ENCODE measurements at places on chromosomes 7 and 10.
A peak's percentile ranks its signal among the peaks of the same experiment; 100 is the strongest.

DNA sequence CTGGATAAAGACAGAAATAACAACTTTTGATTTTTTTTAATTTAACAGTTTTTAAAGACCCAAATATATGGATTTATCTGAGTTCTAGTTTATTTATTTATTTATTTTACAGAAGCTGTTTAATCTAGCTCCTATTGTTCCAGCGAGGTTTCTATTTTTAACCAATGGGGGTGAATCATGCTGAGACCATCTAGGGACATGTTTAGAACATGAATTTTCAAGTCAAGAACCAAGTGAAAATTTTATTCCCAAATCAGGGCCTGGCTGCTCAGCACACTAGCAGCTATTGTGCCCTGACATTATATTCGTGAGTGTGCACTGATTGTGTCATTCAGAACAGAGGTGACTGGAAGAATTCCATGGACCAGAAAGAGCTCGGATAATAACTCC is 24.6 kb upstream of the MPP7 start:
- peak; percentile 65 for DNase-seq

- DNase-seq = no peak
Observed at GRCh38 chr10:124300224-124300623, 118.5 kb downstream of the OAT start.

DNA sequence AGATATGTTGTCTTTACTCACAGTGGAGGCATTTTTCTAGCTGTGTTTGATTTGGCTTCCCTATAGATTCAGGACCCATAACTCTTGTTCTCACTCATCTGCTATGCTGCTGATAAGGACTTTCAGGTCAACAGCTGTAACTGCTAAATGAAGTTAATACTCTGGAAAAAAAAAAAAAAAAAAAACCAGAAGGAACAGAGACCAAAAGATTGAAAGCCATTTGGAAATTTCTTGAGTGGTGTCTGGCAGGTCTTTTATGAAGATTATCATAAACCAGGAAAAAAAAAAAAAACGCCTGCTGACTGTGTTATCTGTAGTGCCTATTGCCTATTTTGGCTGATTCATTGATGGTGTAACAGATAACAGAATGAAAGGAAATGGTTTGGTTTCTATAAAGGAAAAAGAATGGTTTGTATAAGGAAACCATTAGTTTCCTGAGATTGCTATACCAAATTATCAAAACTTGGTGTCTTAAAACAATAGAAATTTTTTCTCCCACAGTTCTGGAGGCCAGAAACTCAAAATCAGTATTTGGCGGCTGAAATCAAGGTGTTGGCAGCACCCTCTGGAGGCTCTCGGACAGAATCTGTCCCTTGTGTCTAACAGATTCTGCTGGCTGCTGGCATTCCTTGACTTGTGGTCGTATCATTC is 60.5 kb upstream of the BET1 start:
- peak; percentile 54 for DNase-seq

DNA sequence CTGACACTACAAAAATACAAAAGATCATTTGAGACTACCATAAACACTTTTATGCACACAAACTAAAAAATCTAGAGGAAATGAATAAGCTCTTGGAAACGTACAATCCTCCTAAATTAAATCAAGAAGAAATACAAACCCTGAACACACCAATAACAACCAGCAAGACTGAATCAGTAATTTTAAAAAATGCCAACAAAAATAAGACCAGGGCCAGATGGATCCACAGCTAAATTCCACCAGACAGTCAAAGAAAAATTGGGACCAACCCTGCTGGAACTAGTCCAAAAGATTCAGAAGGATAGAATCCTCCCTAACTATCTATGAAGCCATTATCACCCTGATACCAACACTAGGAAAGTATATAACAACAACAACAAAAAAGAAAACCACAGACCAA is 277.4 kb downstream of the AGMO start:
- DNase-seq = no peak

- DNase-seq = peak; percentile 46
Observed at GRCh38 chr10:89210794-89211425, 3.8 kb upstream of the CH25H start.

DNA sequence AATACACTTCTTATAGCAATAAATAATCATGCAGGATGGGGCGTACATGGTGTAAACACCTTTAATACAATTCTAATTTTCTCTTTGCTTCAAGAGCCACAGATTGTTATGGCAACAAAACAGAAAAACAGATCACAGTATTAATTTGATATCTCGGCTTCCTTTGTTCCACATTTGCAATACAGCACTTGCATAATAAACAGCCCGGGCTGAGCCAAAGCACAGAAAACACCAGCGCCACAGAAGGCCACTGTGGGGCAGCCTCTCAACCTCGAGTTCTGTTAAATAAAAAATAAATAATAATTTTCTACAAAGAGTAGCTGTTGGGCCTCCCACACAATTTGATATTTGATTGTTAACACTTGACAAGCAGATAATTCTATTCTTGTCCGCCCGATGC is 255.9 kb downstream of the USP6NL start:
- DNase-seq = no peak

GRCh38 chr10:114870486-114870885 is 48.9 kb downstream of the FHIP2A start:
- DNase-seq = no peak

DNA sequence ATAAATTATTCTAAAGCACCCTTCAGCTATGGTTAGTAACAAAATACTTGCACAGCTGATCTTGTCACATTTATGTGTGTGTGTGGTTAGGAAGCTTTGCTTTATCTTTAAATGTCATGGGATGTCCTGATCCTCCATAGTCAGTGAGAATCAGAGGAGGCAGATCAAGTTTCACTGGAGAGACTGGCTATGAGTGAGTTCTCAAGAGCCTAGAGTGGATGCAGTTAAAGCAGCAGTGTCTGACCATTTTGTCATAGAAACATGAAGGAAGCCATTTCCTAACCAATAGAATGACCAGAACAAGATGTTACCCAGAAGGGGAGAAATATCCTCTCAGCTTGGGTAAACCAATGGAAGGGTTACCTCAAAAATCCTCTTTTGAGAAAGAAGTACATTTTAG is 207.2 kb upstream of the DKK1 start:
- peak; percentile 39 for DNase-seq

DNA sequence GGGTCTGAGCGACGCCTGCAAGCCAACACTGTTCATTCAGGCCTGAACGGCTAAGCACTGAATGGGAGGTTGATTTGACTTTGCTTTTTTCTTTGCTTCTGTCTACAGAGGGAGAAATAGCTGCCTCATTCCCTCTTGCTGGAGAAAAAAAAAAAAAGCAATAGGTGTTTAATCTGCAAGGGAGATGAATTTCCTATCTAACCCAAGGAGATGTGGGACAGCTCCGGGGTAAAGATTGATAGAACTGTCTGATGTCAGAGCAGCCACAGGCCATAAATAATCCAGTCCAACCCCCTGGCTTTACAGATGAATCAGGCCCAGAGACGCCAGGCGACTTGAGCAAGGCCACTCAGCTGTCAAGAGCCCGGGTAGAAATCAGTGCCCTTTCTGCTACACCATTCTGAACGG is 168.0 kb downstream of the ARHGAP12 start:
- no peak for DNase-seq

DNA sequence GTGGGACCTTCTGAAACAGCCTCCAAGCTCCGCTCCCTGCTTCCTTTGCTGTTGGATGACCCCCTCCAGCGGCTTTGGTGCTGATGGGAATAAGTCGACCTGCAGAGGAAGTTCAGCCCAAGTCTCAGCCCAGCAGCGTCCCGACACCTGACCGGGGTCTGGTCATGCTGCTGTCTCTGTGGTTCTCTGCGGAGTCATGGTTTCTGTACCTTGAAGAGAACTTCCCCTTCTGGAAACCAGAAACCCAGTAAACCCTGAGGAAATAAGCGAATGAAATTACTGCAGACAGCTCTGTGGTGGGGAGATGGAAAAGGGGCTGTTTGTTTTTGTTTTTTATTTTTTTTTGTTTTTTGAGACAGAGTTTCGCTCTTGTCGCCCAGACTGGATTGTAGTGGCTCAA is 18.3 kb upstream of the ZNF12 start:
- DNase-seq = no peak

DNA sequence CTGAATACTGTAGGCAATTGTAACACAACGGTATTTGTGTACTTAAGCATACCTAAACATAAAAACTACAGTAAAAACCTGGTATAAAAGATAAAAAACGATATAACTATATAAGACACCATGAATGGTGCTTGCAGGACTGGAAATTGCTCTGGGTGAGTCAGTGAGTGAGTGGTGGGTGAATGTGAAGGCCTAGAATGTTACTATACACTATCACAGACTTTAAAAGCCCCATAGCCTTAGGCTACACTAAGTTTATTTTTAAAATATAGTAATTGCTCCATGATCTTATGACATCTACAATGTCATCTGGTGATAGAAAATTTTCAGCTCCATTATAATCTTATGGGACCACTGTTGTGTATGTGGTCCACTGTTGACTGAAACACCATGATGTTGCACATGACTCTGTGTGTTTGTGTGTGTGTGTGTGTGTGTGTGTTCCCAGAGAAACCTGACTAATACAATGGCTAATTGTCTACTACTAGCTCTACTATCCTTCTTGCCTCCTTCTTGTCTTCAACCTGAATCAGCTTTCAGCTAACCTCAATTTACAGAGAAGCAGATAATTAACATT is 27.6 kb upstream of the PRPF18 start:
- peak; percentile 8 for DNase-seq

DNA sequence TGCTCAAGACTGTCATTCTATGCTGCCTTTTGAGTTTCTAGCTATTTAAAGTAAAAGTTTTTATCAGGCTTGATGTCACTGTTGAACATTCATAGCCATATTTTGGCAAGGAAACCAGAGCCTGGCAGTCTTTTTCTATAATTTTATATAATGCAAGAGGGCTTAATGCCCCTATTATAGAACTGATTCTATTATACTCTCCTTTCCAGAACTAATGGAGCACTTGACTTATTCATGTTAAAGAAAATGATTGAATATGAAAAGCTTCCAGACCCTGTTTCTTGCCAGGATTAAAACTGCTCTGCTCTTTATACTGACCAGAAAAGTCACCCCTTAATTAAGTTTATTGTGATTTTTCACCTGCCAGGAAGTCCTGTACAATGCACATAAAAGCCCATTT is 337.6 kb upstream of the CHRM2 start:
- DNase-seq = no peak

GRCh38 chr7:78563191-78563590 is 764.6 kb downstream of the PHTF2 start:
- no peak for DNase-seq

GRCh38 chr10:73218431-73219191 is 28.4 kb downstream of the DNAJC9 start:
- DNase-seq = peak; percentile 28

GRCh38 chr7:85125651-85126131 is 61.2 kb downstream of the SEMA3D start:
- DNase-seq = peak; percentile 20

GRCh38 chr7:39950473-39951225 is 593 bp downstream of the CDK13 start:
- DNase-seq = peak; percentile 40

- DNase-seq = no peak
Observed at GRCh38 chr10:80702143-80702542, 164.4 kb downstream of the SH2D4B start.

- peak; percentile 87 for DNase-seq
Observed at GRCh38 chr7:105268056-105268455, 120.7 kb downstream of the SRPK2 start.

DNA sequence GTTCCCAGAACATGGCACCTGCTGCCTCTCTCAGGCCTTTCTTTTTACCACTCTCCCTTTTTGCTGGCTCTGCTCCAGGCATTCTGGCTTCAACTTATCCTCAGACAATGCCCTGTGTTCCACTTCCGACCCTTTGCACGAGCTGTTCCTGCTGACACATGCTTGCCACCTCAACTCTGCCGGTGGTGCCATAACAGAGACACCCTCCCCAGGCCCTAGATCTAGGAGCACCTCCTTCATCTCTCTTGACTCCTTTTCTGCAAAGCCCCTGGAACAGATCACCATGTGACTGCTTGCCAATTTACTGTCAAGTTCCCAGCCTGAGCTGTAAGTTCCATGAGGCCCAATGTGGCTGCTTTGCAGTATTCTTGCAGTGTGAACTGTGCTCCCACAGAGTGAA is 256.0 kb upstream of the MKI67 start:
- DNase-seq = no peak

DNA sequence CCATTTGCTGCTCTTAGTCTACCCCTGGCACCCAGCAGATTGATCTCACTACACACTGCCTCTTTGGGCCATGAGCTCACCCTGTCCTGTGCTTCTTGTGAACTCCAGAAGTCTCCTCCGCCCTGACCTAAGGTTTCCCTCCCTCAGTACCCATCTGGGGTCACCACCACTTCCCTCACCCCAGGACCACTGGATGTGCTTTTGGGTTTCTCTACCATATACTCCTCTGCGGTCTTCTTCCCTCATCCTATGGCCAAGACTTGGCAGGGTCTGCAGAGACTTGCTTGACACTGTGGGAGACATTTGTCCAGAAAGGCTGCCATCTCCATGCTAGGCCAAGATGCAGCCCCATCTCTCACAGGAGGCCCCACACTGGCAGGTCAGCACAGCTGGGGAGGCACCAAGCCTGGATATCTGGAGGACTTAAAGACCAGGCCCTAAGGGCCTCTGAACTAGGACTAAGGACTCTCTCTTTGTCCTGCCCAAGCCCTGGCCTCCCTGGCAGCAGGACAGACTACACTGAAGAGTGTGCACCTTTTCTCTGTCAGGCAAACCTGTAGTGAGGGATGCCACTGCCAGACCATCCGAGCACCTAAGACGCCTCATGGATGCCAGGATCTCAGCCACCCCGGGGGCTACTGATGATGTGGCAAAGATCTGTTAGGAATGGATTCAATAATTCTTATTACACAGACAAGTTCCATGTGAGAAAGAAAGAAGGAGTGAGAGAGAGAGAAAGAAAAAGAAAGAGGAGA is 134.6 kb downstream of the ZNF467 start:
- DNase-seq = no peak

GRCh38 chr7:51647931-51648351 is 331.3 kb upstream of the COBL start:
- DNase-seq = no peak

GRCh38 chr7:135994466-135995205 is 17.5 kb upstream of the MTPN start:
- DNase-seq = peak; percentile 59

- DNase-seq = peak; percentile 61
Observed at GRCh38 chr10:77226853-77227565, 410.6 kb downstream of the KCNMA1 start.

DNA sequence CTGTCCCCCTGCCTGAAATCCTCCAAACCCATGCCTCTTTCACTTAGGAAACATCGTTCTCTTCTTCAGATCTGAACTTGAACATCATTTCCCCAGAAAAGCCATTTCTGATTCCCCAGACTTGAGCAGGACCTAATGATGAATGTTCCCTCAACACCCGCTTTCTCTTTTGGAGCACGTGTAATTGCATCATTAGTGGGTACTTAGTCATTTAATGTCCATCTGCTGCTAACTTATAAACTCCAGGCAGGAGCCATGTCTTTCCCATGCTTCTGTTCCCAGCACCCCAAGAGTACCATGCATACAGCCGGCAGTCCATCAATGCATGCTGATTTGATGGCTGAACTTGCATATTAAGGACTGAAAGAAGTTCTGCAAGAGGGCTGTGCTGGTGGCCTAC is 36.5 kb upstream of the ECHDC3 start:
- DNase-seq = peak; percentile 24
